ENCODE measurements at places on chromosomes 1 and 21. TPM values are rescaled to one million over a fixed set of nuclear protein-coding genes. Genes with fewer than 3 reads are reported as not detected.

- peaks cover 31% of the 10 kb centered on the region for H3K27me3 ChIP-seq
- H3K4me1 ChIP-seq, result no peaks in the 10 kb centered on the region
- H3K36me3 ChIP-seq, result no peaks in the 10 kb centered on the region
- H3K4me3 ChIP-seq, result no peak overlapping the region
Measured at GRCh38 chr1:219834314-219834917, 93.9 kb downstream of the SLC30A10 start.

DNA sequence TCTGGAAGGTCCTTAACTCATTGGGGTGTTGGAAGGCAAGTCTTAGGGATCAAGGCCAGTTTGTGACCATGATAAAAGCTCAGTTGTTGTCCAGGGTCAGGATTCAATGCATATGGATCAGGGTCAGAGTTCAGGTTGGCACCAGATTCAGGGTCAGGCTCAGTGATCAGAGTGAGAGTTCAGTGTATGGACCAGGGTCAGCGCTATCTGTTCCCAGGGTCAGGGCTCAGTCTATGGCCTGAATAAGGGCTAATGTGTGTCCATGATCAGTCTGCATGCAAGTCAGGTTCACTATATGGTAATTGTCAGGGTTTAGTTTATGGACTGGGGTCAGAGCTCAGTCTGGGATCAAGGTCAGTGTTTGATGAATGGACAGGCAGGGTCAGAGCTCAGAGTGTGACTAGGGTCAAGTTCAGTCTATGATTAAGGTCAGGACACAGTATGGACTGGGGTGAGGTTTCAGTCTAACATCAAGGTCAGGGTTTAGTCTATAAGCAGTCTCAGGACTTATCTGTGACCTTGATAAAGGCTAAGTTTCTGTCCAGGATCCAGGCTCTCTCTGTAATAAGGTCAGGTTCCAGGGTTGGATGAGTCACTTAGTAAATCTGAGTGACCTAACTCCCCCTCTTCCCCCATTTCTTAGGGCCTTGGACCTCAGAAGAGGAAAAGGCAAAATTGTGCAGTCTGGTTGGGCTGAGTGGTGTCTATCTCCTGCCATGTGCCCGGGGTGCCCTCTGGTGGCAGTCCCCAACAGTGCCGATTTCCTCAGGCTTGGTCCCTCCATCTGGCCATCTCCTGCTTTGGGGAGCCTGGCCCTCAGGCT is 23.8 kb downstream of the KNCN start:
- H3K4me1 ChIP-seq, result peaks cover 13% of the 10 kb centered on the region
- no peak overlapping the region for H3K27ac ChIP-seq
- no peaks in the 10 kb centered on the region for H3K36me3 ChIP-seq
- H3K4me3 ChIP-seq, result no peak overlapping the region

DNA sequence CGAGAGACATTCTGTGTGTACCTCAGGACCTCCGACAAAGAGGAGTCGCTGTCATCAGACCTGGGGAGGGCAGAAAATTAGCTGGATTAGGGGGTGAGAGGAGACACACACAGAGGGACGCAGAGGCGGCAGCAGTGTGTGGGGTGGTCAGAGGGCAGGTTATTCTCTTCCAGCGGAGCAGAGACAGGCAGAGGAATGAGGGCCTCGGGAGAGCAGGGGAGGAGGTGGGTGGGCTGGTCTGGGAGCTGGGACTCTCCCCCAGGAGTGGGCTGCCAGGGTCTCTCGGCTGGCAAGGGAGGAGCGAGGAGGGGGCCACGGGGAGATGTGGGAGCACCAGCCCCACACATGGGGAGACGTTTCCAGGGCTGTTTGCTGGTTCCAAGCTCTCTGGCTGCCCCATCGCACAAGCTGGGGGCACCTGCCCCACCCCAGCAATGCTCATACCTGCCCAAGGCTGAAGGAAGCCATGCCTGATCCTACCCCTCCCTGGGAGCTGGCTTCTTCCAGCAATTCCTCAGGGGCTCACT is 40.4 kb downstream of the KIF21B start:
- H3K36me3 ChIP-seq, result peaks cover 51% of the 10 kb centered on the region
- no peaks in the 10 kb centered on the region for H3K27me3 ChIP-seq
- H3K4me3 ChIP-seq, result no peak overlapping the region
- H3K4me1 ChIP-seq, result no peaks in the 10 kb centered on the region
- DNase-seq, result no peak

GRCh38 chr1:228452194-228453021 is 34.8 kb upstream of the RNF187 start:
- no peaks in the 10 kb centered on the region for H3K36me3 ChIP-seq
- no peak overlapping the region for H3K27ac ChIP-seq
- peaks cover 7% of the 10 kb centered on the region for H3K4me1 ChIP-seq
- H3K27me3 ChIP-seq, result peaks cover 11% of the 10 kb centered on the region

DNA sequence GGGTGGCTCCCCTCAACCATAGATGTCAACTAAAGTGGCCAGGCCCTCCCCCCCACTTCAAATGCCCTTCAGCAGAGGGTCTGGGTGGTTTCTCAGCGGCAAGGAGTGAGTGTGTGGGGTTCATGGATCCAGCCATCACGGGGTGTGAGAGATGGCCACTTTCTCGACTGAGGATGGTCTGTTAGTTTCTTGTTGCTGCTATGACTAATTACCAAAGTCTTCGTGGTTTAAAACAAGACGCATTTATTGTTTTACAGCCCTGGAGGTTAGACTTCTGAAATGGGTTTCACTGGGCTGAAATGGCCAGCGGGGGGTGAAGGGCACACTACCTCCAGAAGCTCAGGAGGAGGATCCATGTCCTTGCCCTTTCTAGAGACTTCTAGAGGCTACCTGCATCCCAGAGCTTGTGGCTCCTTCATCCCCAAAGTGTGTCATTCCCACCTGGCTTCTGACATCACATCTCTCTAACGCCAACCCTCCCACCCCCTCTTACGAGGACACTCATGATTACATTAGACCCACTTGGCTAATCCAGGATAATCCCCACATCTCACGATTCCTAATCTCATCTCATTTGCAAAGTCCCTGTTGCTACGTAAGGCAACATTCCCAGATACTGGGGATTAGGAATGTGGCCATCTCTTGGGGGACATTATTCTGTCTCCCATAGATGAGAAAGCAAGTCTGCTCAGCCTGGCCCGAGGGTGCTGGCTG is 53.0 kb downstream of the EPHB2 start:
- no peaks in the 10 kb centered on the region for H3K4me1 ChIP-seq
- H3K27ac ChIP-seq, result no peak overlapping the region
- DNase-seq, result no peak

DNA sequence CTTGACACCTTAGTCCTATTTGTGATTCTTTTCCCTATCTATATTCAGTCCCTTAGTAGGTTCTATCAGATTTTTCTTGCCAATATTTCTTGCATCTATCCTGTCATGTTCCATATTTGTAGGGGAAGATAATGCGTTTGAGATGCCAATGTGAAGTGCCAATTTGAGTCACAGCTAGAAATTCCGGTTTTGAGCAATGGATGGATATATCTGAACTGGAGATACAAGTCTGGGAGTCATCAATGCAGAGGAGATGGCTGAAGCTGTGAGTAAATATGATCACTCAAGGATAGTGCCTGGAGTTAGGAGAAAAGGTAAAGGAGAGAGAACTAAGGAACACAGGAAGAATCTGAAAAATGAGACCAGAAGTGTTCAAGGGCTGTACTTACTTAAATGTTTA is 93.8 kb downstream of the COQ8A start:
- no peak overlapping the region for H3K27ac ChIP-seq
- no peak for DNase-seq
- no peaks in the 10 kb centered on the region for H3K4me1 ChIP-seq
- H3K27me3 ChIP-seq, result no peaks in the 10 kb centered on the region

- H3K36me3 ChIP-seq, result no peaks in the 10 kb centered on the region
- no peak overlapping the region for H3K27ac ChIP-seq
- H3K4me1 ChIP-seq, result no peaks in the 10 kb centered on the region
- no peak overlapping the region for H3K4me3 ChIP-seq
- DNase-seq, result no peak
Measured at GRCh38 chr1:116919802-116920201, 10.1 kb downstream of the PTGFRN start.

Gene MATN1
- 1.1 TPM for total RNA-seq

Measured in activated naive CD8-positive, alpha-beta T cell treated with anti-CD3 and anti-CD28 coated beads for 36 hours (primary cell).